Activated T-helper 1 cell treated with anti-CD3 and anti-CD28 coated beads, Interleukin-2, amount 50 U/mL, for 16 hours (primary cell): ENCODE measurements at places on chromosomes 7 and 10.

GRCh38 chr10:122132882-122133565 is 138.1 kb upstream of the BTBD16 start:
- DNase-seq, result no peak

DNA sequence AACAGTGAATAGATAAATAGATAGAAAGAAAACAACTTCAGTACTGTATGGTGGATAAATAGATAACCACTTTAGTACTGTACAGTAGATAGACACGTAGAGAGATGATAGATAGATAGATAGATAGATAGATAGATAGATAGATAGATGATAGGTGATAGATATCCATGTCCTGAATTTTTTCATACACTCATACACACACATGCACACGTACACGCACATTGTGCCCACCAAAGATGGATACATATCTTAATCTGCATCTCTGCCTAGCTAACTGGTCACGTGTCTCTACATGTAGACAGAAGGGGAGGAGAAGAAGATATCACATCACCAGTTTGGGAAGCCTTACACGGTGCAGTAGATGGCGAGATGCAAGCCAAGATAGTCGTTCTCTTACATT is 99.2 kb downstream of the ARID5B start:
- no peak for DNase-seq

GRCh38 chr10:65183236-65183635 is 1662.0 kb downstream of the REEP3 start:
- no peak for DNase-seq

GRCh38 chr7:118252087-118252486 is 27.6 kb downstream of the ANKRD7 start:
- no peak for DNase-seq

GRCh38 chr7:3733541-3734140 is 432.6 kb downstream of the SDK1 start:
- DNase-seq, result no peak

GRCh38 chr7:104790440-104790839 is 223.6 kb upstream of the KMT2E start:
- no peak for DNase-seq

- no peak for DNase-seq
These were observed 22.7 kb upstream of the AASS start for GRCh38 chr7:122166740-122167139.

DNA sequence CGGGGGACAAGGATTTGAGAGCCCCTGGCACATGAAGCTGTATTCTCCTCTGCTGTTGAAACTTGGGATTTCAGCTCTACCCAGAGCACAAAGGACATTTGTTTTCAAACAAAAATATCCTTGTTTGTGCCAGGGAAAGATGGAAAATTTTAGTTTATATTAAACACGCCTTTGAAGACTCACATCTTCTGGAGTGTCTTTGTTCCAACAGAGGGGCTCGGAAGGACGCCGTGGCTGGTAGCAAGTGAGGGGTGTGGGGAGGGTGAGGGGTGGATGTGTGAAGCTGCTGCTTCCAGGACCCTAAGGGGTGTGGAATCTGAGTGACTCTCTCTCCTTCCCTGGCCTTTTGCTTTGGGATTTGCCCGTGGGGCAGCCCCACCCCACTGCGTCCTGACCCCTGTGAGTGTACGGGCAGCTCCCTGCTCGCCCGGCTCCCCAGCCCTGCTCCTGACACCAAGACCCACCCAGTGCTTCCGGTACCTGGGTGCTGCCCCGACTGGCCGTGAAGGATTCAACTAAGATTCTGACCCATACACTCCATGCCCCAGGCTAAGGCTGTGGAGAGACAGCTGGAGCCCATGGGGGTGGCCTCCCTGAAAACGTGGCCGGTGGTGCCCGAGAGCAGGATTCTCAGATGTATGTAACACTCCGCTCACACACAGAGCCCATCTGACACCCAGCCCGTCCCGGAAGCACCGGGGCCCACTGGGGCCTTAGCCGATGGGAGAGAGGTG is 59.6 kb downstream of the ZRANB1 start:
- DNase-seq, result no peak

DNA sequence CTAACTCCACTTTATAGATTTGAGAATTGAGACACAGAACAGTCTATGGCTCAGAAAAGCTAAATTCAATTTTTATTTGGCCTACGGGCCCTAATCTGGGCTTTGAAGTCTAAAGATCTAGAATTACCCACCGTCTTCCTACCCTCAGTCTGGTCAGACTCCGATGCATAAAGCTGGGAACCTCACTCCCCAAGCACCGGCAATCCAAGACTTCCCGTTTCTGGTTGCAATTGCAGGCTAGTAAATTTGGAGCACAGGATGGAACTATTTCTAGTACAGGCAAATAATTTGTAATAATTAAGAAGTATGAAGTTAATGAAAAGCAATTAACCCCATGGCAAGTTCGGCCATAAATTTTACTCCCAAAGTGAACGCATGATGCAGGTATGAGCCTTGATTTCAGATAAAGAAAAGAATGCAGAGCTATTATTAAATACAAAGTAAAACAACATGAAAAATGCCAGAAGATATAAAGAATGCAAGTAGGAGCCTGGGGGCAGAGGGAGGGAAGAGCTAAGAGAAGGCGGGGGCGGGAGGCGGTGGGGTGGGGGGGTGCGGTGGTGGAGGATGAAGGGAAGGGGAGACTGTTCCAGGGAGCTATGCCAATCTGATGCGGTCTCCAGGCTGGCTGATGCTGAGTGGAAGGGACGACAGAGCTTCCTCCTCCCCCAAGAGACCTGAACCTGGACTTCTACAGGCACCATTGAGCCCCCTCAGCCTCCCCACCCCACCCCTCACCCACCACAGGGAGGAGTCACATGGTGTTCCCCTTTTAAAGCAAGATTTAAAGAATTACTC is 45.1 kb downstream of the BPGM start:
- DNase-seq, result no peak

GRCh38 chr7:11471255-11471654 is 360.7 kb downstream of the THSD7A start:
- no peak for DNase-seq

GRCh38 chr10:130891066-130891465 is 420.5 kb downstream of the TCERG1L start:
- DNase-seq, result no peak

DNA sequence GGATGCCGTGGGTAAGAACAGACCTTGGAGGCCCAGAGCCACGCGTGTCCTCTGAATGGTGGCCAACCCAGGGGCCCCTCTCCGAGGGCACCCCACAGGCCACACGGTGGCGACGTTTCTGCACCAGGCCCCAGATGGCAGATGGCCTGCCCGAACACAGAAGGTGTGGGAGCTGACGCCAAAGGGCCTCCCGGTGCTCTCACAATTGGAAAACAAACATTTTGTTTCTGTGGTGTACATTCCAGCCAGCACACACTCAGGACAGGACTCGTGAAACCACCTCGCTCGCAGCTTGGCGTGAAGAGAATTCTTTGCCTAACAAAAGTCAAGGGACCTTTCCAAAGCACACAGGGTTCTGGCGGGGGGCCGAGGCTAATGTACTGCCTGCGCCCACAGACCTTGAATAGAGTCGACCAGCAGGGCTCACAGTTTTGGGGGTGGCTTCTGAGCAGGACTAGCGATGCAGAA is 112.1 kb downstream of the FAM53B start:
- DNase-seq, result no peak

GRCh38 chr10:123011987-123012386 is 3.2 kb downstream of the ACADSB start:
- no peak for DNase-seq

DNA sequence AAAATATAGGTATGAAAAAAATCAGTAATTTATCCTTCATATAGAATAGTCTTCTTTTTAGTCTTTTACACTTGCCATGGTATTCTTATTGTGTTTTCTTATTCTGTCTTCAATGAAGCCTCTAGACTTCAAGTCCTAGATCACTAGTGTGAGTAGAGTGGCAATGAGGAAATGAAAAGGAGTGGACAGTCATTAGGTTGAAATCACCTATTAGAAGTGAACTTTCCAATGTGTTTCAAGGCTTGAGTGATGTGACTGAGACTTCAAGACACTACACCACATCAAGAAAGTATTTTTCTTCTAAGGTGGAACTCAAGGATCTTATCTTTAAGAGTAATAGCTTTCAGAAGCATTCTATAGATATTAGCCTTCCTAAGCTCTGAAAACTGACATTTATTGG is 357.8 kb upstream of the MBL2 start:
- no peak for DNase-seq

DNA sequence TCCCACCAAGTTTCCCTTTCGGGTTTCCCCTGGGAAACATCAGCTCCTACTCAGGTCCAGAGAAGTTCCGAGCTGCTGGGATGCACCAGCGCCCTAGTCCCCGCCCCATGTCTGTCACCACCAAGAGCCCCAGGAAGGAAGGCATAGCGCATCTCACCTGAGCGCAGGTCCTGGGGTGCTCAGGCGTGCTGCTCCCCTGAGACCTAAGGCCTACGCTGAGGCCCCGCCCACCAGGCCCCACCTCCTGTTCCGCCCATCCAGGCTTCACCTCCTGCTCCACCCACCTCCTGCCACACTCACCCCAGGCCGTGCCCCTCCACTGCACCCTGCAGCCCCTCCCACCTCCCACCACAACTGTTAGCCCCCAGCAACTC is 1.2 kb upstream of the TFR2 start:
- DNase-seq, result no peak

- DNase-seq, result no peak
These were observed 102.9 kb downstream of the ELAPOR2 start for GRCh38 chr7:86956567-86956966.

GRCh38 chr10:112585126-112585525 is 138.1 kb downstream of the VTI1A start:
- DNase-seq, result no peak

- DNase-seq, result no peak
These were observed 514.2 kb downstream of the CCSER2 start for GRCh38 chr10:84842593-84842992.

GRCh38 chr10:128047351-128047750 is 78.9 kb downstream of the MKI67 start:
- DNase-seq, result peak; percentile 59

DNA sequence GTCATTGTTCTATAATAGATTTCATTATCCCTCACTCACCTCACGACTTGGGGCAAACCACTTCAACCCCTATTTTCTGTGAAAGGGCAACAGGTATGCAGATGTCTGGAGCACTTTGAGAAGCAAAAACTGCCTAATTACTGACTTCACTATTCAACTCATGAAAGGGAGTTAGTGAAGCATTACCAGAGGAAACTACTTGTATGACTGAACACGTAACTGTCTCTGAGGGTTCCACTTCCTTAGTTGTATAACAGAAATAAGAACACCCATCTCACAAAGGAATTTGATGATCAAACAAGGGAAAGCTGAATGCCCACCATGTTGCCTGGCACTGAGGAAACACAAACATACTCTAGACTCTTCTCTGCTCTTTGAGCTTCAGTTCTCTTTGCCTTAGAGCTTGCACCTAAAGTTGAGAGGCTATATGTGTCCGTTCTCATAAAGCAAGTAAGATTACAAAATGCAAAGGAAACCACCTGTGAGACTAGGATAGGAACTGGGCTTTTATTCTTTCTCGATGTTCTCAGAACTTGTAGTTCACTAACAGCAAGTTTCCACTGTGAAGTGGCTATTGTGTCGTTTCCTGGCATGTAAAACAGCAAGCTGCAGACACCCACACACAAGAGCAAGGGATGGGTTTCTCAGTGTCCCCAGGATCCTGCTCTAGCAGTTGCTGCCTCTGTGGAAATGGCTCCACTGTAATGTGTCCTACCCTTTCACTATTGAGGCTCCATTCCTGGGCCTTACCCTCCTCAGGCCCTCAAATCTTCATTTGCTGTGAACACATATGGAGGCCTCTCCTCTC is 2.6 kb downstream of the TMEM243 start:
- no peak for DNase-seq

GRCh38 chr10:32005050-32005449 is 51.2 kb downstream of the KIF5B start:
- DNase-seq, result no peak

- DNase-seq, result no peak
These were observed 2.9 kb upstream of the VCL start for GRCh38 chr10:73995035-73995358.

- DNase-seq, result no peak
These were observed 66.8 kb downstream of the MKI67 start for GRCh38 chr10:128059266-128059981.

GRCh38 chr7:53218730-53219504 is 183.5 kb downstream of the POM121L12 start:
- DNase-seq, result no peak

- no peak for DNase-seq
These were observed 80.4 kb downstream of the NRBF2 start for GRCh38 chr10:63213489-63213888.

DNA sequence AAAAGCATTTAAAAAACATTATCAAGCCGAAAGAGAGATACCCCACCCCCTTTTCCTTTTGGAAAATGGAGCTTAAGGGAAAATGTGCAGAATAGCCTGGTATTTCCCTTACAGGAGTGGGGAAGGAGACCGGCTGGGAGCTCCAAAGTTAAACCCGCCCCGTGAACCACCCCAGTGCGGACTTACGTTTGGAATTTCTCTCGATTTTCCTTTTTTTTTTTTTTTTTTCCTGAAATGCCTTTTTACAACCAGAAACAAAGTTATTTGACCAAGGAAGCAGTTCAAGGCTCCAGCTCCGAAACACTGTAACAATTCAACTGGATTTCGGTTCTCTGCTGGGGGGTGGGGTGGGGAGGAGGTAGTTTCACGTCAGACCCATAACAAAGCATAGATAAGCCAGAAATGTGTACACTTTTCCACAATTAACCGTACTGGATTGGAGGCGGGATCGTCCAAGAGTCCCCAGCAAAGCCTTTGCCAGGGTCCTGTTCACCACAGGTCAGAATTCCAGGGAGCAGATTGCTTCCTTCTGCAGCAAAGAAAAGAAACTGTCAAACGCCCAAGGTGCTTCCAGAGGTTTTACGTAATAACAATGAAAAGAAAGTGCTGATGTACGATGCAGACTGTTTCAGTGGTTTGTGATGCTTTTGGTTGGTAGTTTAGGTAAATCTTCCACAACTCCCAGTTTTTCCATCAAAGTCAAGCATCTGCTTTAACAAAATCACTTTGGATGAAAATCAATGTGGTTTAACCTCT is 6.7 kb downstream of the SKIDA1 start:
- no peak for DNase-seq

DNA sequence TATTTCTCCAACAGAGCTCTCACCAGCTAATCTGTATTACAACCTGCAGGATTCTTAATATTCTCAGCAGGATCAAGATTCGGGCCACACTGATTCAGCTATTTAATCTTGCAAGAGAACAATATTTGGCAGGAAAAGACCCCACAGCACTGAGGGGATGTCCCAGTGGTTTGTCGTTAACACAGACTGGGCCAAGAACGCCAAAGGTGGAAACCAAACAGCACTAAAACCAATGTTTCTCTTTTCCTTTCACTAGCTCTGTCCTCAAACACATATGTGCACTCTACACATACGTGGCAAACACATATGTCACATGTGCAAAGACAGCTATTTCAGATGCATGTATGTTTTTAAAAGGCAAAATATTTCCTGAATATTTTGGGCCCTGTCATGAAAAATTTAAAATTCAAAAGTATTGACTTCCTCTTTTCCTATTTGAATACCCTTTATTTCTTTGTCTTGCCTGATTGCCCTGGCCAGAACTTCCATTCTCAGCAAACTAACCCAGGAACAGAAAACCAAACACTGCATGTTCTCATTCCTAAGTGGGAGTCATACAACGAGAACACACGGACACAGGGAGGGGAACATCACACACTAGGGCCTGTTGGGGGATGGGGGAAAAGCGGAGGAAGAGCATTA is 51.7 kb upstream of the NEBL start:
- no peak for DNase-seq
